ENCODE measurements at places on chromosomes 2 and 18.

GRCh38 chr2:35870713-35871112, 484.9 kb upstream of the CRIM1 start:
- DNase-seq, result no peak

GRCh38 chr2:74051504-74051903, 66.8 kb downstream of the TET3 start:
- DNase-seq, result peak; percentile 68

- no peak for DNase-seq
These were observed 44.3 kb downstream of the RDH14 start for GRCh38 chr2:18516112-18516511.

DNA sequence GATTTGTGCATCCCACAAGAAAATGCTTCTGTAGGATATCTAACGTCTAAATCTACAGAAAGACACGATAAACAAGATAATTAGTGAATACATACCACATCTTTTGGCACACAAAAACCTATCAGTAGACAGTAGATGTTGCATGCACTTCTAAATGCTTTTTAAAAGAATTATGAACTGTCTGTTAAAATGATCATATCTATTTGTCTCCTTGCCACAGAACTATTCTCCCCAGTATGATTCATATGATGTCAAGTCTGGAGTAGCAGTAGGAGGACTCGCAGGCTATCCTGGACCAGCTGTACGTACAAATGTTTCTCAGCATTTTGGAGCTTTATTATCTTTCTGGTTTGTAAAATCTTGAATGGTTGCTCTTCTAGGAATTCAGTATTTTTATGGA, 12.7 kb downstream of the COL3A1 start:
- no peak for DNase-seq

DNA sequence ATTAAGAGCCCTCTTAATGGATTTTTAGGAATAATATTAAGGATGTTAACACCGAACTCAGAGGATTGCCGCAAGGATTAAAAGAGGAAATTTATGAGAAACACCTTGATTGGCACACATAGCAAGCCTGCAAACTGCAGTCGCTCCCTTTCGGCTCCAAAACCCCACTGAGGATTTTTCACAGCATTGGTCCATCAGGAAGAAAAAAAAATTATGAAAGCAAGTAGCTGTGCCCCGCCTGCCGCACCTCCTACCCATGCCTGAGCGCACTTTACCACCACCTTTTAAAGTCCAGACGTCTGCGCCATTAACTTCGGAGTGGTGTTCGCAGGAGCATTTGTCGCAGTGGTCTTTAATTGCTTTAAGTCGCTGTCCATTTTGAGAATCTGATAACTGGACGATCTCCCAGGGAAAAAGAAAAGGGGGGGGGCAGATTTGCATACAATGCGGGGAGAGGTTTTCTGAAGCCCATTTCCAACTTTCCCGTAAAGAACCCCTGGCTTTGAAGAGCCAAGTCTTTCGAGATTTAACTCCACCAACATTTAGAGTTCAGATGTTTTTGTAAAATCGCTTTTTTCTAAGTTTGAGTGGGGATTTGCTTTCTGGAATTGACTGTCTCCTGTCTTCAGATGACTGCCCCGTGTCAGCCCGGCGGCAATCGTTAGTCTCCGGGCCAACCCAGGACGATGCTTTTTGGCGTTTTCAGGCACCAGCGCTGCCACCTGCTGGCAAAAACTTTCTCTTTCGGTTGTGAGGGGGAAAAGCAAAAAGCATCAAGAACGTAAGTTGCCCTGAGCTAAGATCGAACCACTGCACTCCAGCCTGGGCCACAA, 913 bp upstream of the TRABD2A start:
- DNase-seq, result peak; percentile 22

- DNase-seq, result peak; percentile 8
These were observed 182.3 kb downstream of the INO80D start for GRCh38 chr2:205903549-205904129.

GRCh38 chr2:144670080-144670479, 150.2 kb upstream of the ZEB2 start:
- DNase-seq, result no peak

- DNase-seq, result no peak
These were observed 16.9 kb downstream of the ZAP70 start for GRCh38 chr2:97730245-97730644.

DNA sequence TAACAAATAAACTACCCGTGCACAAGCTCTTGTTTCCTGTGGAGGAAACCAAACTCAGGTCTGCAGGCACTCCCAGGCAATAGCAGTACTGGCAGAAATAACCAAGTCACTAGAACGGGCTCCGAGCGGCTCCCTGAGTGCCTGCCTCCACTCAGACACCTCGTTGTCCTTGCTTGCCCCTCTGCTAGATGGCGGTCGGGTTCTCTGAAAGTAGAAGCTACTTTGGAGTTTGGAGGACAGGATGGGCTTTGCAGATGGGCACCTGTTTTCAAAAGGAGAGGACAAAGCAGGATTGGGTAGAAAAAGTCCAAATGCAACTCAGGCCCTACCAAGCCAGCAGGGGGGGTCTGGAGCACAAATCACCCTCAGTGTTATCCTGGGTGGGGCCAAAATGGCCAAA, 136.4 kb downstream of the LRRC30 start:
- no peak for DNase-seq

GRCh38 chr18:34623557-34623956, 86.5 kb upstream of the DTNA start:
- no peak for DNase-seq

DNA sequence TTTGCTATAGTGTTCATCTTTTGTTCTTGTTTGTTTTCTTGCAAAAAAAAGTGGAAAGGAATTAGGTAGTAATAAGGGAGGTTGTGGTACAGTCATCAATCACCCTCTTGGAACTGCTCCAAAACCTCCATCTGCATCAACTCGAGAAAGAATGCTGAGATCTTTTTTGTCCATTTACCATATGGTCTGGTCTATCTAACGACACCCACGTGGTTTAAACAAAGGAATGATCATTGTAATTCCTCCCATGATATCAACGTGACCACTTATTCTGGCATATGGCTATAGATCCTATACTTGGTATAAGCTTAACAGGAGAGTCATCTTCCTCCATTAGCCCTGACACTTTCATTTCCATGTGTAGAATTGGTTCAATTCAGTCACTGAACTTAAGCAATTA, 1025.3 kb upstream of the NXPH2 start:
- DNase-seq, result no peak

DNA sequence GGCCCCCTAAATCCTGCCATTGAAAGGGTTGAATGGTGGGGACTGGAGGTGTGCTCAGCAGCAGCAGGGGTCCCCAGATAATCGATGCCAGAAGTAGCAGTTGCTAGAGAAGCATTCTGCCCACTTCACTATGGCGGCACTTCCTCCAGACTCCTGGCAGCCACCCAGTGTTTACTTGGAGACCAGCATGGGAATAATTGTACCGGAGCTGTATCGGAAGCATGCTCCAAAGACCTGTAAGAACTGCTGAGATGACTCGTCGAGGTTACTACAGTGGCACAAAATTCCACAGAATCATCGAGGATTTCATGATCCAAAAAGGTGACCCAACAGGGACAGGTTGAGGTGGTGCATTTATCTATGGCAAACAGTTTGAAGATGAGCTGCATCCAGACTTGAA, 11.0 kb upstream of the GAREM2 start:
- no peak for DNase-seq

DNA sequence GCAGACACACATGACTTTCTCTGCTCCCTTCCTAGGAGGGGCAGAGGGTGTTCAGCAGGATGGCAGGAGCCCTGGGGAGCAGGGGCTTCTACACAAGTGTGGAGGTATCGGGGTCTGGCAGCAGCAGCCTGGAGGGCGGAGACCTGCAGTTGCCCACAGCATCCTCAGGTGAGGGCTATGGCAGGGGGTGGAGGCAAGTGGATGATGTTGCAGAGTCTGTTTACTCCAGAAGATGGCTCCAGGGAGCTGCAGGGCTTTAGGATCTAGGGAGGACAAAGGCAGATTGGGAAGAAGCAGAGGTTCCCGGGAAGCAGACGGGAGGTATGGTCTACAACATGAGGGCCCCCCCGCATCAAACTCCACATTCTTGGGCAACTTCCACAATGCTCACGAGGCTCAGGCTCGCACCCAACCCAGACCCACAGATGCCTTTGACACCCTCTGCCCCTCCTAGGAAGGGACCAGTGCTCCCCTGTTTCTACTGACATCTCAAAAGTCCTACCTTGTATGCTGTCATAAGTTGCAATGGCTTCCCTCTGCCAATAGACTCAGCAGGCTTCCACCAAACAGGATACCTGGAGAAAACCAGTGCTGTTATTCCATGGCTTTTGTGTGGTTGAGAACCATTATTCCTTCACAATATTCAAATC, 12.0 kb upstream of the ATP6V1C2 start:
- no peak for DNase-seq

DNA sequence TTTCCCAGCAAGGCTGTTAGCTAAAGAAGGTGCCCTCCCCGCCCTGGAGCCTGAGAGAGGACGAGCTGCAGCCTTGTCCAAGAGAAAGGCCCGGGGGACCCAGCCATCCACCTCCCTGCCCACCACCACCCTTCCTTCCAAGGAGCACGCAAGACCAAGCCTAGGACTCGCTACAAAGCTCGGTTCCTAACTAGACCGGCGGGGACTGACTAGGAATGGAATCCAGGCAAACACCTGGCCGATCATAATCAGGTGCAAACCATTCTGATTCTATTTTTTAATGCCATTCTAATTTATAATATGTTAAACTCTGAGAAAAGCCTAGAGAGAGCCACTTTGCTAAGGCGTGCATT, 19.7 kb upstream of the TUBB6 start:
- no peak for DNase-seq

- no peak for DNase-seq
These were observed 496 bp upstream of the NAPG start for GRCh38 chr18:10525371-10525691.

DNA sequence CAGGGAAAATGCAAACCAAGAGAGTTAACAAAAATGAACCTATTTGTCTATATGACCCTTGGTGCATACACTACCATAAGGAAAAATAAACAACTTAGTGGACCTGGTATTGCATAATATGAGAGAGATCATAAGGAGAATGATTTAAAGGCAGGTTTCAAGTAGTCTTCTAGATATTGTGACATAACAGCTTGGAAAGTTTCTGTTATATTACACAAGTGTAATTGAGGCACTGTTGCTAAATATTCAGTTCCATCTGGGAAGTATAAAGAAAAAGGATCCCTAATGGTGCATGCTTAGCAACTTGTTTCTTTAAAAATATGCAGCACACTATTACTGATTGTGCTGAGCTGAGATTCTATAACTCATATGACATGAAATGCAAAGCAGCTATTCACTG, 252.2 kb upstream of the SPHKAP start:
- DNase-seq, result no peak

- DNase-seq, result no peak
These were observed 94.3 kb upstream of the KLF7 start for GRCh38 chr2:207260021-207260420.

- DNase-seq, result no peak
These were observed 16.8 kb downstream of the GNLY start for GRCh38 chr2:85710687-85711577.

DNA sequence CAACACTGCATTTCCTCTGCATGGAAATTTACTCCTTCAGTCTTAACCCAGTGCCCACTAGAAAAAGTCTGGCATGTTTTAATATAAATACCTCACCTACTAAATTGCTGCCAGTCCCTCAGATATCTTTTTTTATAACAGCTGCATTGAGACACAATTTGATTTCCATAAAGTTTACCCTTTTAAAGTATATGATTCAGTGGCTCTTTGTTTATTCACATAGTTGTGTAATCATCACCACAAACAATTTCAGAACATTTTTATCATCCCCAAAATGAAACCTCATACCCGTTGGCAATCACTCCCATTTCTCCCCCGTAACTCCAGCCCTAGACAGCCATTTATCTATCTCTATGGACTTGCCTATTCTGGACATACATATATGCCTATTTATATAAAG, 17.0 kb upstream of the FRZB start:
- DNase-seq, result no peak

DNA sequence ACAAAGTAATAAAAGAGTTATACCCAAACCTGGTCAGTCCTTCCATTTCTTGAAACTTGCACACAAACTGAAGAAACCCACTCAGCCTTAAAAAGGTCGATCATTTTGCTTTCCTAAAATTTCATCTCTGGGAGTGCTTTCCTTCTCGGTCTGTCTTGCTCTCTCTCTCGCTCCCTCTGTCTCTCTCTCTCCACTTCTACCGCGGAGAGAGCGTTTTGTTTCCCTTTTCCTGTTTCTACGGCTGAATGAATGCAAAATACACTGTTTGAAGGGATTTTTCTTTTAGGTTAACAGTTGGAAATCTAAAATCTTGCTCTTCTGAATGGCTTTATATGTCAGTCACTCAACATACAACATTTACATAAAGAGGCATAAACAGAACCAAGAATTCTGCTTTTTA, 424.2 kb downstream of the TGIF1 start:
- no peak for DNase-seq

DNA sequence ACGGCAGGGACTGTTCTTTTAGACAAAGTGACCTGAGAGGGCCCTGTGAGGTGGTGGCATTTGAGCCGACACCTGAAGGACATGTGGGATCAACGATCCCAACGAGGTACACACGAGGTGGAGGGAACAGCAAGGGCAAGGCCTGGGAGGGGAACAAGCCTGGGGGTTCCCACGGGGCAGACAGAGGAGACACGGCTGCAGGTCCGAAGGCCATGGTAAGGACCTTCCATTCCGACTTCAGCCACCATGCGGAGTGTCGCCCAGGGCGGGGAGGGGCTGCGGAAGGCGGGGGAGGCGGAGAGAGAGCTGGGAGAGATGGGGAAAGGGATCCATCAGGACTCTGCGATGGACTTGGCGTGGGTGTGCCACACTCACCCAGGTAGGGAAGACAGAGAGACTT, 151.8 kb downstream of the HDAC4 start:
- no peak for DNase-seq

DNA sequence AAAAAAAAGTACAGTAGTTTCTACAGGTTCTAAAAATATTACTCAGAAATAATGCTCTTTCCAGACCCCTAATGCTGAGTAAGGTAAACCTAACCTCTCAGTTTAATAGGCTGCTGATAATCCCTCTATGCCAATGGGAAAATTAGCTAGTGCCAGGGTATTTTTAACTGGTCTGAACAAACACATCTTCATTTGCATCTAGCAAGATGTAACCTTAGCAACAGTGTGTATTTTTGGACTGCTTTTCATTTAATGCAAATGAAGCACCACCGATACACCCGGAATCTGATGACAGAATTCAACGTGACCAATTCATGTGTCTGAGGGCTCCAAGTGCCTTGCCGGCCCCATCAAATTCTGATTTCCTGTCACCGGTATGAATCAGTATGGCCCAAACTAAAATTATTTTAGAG, 47.4 kb upstream of the CYRIA start:
- no peak for DNase-seq

- DNase-seq, result no peak
These were observed 1.4 kb downstream of the TRIB2 start for GRCh38 chr2:12718015-12718671.

- DNase-seq, result no peak
These were observed 60.4 kb downstream of the FIGN start for GRCh38 chr2:163675388-163675787.
